ENCODE measurements at places on chromosomes 6 and 20. TPM values are rescaled to one million over a fixed set of nuclear protein-coding genes. Genes with fewer than 3 reads are reported as not detected.

- no peak for DNase-seq
- H3K4me1 ChIP-seq = no peaks in the 10 kb centered on the region
- H3K27me3 ChIP-seq = no peaks in the 10 kb centered on the region
- peaks cover 78% of the 10 kb centered on the region for H3K36me3 ChIP-seq
- no peak overlapping the region for H3K4me3 ChIP-seq
- no peak overlapping the region for H3K27ac ChIP-seq
These were observed 11.3 kb downstream of the TXNDC5 start for GRCh38 chr6:7899101-7899888.

DNA sequence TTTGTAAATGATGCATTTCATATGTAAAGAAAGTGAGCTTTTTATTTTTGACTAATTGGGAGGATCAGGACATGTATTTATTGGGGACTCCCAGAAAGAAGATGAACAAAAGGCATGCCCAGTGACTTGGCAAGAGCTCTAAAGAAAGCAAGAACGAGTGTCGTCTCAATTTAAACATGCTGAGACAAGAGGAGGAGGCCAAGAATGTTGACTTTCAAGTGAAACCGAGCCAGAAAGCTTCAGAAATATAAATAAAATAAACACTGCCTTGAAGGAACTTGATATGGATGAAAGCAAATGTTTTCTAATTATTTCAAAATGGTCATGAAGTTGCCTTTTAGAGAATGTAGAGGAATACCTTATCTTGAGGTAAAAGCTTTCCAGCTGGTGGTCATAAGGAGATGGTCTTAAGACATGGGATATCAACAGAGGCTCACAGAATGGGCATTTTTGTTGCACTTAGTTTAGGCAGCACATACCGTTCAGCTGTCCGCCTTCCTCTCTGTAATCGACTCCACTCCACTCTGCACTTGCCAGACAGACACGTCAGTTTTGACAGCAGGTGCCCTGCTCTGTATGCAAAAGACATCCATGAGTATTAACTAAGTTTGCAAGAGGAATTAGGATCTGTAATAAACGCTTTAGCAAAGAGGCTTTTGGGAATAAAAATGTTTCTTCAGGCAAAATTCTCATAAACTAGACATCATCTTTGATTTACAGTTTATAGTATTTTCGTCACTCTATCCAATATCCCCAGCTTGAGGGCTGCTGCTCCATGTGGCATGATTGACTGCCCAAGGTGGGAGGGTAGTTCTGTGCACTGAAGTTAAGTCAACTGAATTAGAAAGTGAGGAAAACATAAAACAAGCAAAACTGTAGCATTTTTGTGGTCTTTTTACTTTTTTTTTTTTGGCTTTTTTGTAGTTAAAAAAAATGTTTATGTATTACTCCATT, 613.1 kb downstream of the PKHD1 start:
- no peak for DNase-seq
- no peaks in the 10 kb centered on the region for H3K4me1 ChIP-seq

GRCh38 chr20:2314759-2315439, 19.1 kb downstream of the TGM3 start:
- peaks cover 11% of the 10 kb centered on the region for H3K4me1 ChIP-seq
- DNase-seq = peak; percentile 42
- no peaks in the 10 kb centered on the region for H3K27me3 ChIP-seq

DNA sequence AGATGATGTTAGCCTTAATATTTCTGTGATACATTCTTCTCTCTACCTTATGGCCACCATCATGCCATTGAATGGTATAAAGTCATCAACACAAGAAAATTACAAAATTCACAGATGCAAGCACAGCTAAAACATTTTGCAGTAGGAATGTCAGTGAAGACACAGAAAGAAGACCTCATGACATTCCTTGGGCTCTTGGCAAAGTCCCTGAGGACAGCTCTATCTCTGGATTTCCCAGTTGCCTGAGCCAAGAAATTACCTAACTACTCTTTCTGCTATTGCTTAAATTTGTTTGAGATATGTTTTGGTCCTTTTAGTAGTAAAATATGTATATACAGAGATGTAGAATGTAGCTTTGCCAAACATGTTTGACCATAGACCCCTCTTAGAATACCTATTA, 201.0 kb upstream of the STXBP5 start:
- H3K4me3 ChIP-seq = no peak overlapping the region
- no peaks in the 10 kb centered on the region for H3K27me3 ChIP-seq
- H3K27ac ChIP-seq = no peak overlapping the region
- H3K4me1 ChIP-seq = no peaks in the 10 kb centered on the region
- DNase-seq = no peak

GRCh38 chr6:119727504-119728219, 378.1 kb upstream of the MAN1A1 start:
- H3K4me1 ChIP-seq = no peaks in the 10 kb centered on the region
- H3K36me3 ChIP-seq = no peaks in the 10 kb centered on the region
- no peak for DNase-seq
- no peak overlapping the region for H3K27ac ChIP-seq
- no peak overlapping the region for H3K4me3 ChIP-seq

LY6G6C gene
- not detected for total RNA-seq

DNA sequence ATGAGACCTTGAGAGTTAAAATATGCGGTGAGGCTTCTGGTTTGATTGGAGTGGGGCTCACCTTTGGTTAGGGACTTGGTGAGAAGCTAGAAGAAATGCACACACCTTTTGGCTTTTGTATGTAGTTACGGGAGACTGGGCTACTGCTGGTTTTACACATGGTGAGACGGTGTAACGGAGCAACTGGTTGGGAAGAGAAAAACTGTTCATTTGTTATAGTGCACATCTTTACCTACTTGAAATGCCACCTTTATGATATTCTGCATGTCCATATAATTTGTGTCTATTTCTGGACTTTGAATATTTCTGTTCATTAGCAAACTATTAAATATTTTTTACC, 31.6 kb downstream of the TIAM2 start:
- no peaks in the 10 kb centered on the region for H3K36me3 ChIP-seq
- no peak overlapping the region for H3K27ac ChIP-seq
- no peaks in the 10 kb centered on the region for H3K4me1 ChIP-seq
- H3K27me3 ChIP-seq = no peaks in the 10 kb centered on the region
- H3K4me3 ChIP-seq = no peak overlapping the region

DNA sequence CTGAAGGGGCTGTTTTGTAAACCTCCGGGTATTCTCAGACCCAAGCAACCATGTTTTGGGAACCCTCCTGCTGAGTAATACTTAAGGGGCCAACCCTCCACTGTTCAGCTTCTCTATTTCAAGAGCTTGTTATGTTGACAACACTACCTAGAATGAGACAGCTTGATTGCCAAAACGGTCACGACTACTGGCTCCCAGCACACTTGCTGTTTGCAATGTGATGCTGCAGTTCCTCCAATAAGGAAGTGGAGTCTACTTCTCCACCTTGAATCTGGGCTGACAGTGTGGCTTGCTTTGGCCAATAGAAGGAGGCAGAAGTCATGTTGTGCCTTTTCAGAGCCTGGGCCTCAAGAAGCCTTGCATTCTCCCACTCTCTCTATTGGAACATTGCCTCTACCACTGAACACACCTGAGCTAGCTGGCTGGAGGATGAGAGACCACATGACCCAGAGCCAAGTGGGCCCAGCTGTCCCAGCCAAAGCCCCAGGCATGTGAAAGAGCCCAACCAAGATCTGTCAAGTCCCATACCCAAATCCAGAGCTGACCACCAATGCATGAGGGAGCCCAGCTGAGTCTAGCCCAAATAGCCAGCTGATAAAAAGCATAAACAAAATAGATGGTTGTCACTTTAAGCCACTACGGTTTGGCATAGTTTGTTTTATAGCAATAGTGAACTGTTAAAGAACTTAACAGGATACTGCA, 108.0 kb downstream of the PRND start:
- DNase-seq = peak; percentile 68
- peaks cover 10% of the 10 kb centered on the region for H3K4me1 ChIP-seq
- no peaks in the 10 kb centered on the region for H3K36me3 ChIP-seq
- no peaks in the 10 kb centered on the region for H3K27me3 ChIP-seq

- no peak for DNase-seq
- H3K4me1 ChIP-seq = no peaks in the 10 kb centered on the region
- no peaks in the 10 kb centered on the region for H3K36me3 ChIP-seq
- H3K27ac ChIP-seq = no peak overlapping the region
- no peaks in the 10 kb centered on the region for H3K27me3 ChIP-seq
- no peak overlapping the region for H3K4me3 ChIP-seq
These were observed 18.6 kb upstream of the PPP1R14C start for GRCh38 chr6:150124235-150124634.

LRRC73 gene
- total RNA-seq = 3.0 TPM

GSTA3 gene
- total RNA-seq = 0.46 TPM

- no peak for DNase-seq
- H3K4me3 ChIP-seq = no peak overlapping the region
- H3K27me3 ChIP-seq = no peaks in the 10 kb centered on the region
- H3K36me3 ChIP-seq = peaks cover 57% of the 10 kb centered on the region
- H3K27ac ChIP-seq = no peak overlapping the region
- no peaks in the 10 kb centered on the region for H3K4me1 ChIP-seq
These were observed 20.4 kb downstream of the SERINC3 start for GRCh38 chr20:44501448-44501847.

MAS1 gene
- not detected for total RNA-seq

MYLK2 gene
- not detected for total RNA-seq

DNA sequence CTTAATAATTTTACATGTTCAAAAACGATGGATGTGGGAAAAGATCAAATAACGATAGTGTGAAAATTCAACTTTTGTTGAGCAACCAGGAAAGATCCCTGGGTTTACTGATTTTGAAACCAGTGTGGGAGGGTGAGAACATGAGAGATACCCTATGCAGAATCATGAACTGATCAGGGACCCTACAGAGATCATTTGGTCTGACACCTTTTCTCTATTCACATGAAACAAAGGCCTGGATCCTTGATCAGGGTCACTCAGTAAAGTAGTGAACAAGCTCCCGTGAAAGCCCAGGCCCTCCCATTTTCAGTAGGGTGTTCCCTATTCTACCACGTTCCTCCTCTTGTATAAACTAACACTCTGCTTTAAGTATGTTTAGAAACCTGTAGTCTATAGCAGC, 60.5 kb upstream of the DUSP22 start:
- no peak for DNase-seq
- no peak overlapping the region for H3K27ac ChIP-seq
- H3K36me3 ChIP-seq = no peaks in the 10 kb centered on the region
- no peaks in the 10 kb centered on the region for H3K27me3 ChIP-seq
- peaks cover 10% of the 10 kb centered on the region for H3K4me1 ChIP-seq
- no peak overlapping the region for H3K4me3 ChIP-seq

DNA sequence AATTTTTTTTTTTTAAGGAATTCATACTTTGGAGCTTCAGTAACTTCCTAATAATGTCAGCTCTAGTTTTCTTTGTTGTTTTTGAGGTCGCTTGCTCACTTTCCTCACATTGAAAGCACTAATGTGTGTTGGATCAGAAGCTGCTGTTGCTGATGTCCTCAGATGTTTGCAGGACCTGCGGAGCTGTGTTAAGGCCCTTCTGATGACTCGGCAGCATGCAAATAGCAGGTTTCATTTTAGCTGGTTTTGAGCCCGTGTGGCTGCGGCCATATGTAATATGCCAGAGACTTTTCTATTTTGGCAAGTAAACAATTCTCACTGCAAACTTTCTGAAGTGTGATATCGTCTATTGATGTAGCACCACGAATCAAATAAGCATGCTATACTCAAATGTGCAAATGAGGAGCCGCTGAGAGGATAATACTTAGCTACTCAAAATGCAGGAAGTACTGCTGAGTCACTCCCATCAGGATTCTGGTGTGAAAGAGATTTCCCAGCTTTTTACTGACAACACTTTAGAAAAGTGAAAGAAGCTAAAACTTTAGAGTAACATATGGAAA, 187.8 kb downstream of the SASH1 start:
- H3K36me3 ChIP-seq = peaks cover 75% of the 10 kb centered on the region
- no peak overlapping the region for H3K4me3 ChIP-seq
- peaks cover 8% of the 10 kb centered on the region for H3K4me1 ChIP-seq
- no peak for DNase-seq

GRCh38 chr6:46772016-46772415, 21.2 kb upstream of the MEP1A start:
- peaks cover 10% of the 10 kb centered on the region for H3K4me1 ChIP-seq
- no peaks in the 10 kb centered on the region for H3K27me3 ChIP-seq
- H3K27ac ChIP-seq = peak overlapping the region; percentile 82
- DNase-seq = no peak
- H3K4me3 ChIP-seq = no peak overlapping the region
- no peaks in the 10 kb centered on the region for H3K36me3 ChIP-seq

ADGB gene
- total RNA-seq = 6.4 TPM

GRCh38 chr6:5674141-5674540, 332.6 kb downstream of the NRN1 start:
- no peaks in the 10 kb centered on the region for H3K36me3 ChIP-seq
- no peaks in the 10 kb centered on the region for H3K27me3 ChIP-seq
- H3K4me3 ChIP-seq = no peak overlapping the region
- DNase-seq = no peak
- peaks cover 18% of the 10 kb centered on the region for H3K4me1 ChIP-seq

TFAP2D gene
- total RNA-seq = not detected

MOXD1 gene
- total RNA-seq = 3.5 TPM

TMC2 gene
- total RNA-seq = not detected

BHLHE23 gene
- not detected for total RNA-seq

TINAG gene
- total RNA-seq = not detected

GRCh38 chr6:111361648-111362047, 121.4 kb downstream of the REV3L start:
- no peak for DNase-seq
- no peaks in the 10 kb centered on the region for H3K4me1 ChIP-seq
- no peaks in the 10 kb centered on the region for H3K27me3 ChIP-seq
- H3K36me3 ChIP-seq = peaks cover 28% of the 10 kb centered on the region
- H3K27ac ChIP-seq = no peak overlapping the region

DNA sequence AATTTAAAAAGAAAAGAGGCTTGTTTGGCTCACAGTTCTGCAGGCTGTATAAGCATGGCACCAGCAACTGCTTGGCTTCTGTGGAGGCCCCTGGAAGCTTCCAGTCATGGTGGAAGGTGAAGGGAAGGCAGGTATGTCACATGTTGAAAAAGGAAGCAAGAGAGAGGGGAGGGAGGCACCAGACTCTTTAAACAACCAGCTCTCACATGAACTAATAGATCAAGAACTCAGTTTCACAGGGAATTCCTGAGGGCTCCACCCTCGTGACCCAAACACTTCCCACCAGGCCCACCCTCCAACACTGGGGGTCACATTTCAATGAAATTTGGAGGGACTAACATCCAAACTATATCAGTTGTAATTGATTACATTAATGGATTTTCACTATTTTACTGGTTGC, 127.9 kb upstream of the MLIP start:
- H3K4me1 ChIP-seq = no peaks in the 10 kb centered on the region
- DNase-seq = no peak
- no peak overlapping the region for H3K27ac ChIP-seq
- no peaks in the 10 kb centered on the region for H3K27me3 ChIP-seq
- H3K36me3 ChIP-seq = no peaks in the 10 kb centered on the region
